Astrocyte (in vitro differentiated cells and primary cell): ENCODE measurements at places on chromosomes 16 and 17. TPM values are rescaled to one million over a fixed set of nuclear protein-coding genes. Genes with fewer than 3 reads are reported as not detected.

BCL6B gene
- total RNA-seq, result not detected in 2 replicates

SLFN14 gene
- not detected in 2 replicates for total RNA-seq

ZNF423 gene
- 10.6 and 12.4 TPM in 2 replicates for total RNA-seq

AGRP gene
- total RNA-seq, result not detected in 2 replicates

TBC1D3 gene
- not detected in 2 replicates for total RNA-seq

UTS2R gene
- total RNA-seq, result not detected in 2 replicates

HIGD1B gene
- total RNA-seq, result not detected in 2 replicates

TMEM204 gene
- total RNA-seq, result not detected in 2 replicates

NME1 gene
- 222 and 236 TPM in 2 replicates for total RNA-seq

SAT2 gene
- 47.2 and 49.8 TPM in 2 replicates for total RNA-seq

RASL10B gene
- total RNA-seq, result 19.1 and 21.7 TPM in 2 replicates

STAT5B gene
- 23.1 and 23.7 TPM in 2 replicates for total RNA-seq

WWP2 gene
- 26.4 and 28.7 TPM in 2 replicates for total RNA-seq

KRTAP4-1 gene
- not detected in 2 replicates for total RNA-seq

ACTG1 gene
- total RNA-seq, result 7,049 and 7,369 TPM in 2 replicates
